ENCODE measurements at places on chromosomes 7 and 10.
A peak's percentile ranks its signal among the peaks of the same experiment; 100 is the strongest.

DNA sequence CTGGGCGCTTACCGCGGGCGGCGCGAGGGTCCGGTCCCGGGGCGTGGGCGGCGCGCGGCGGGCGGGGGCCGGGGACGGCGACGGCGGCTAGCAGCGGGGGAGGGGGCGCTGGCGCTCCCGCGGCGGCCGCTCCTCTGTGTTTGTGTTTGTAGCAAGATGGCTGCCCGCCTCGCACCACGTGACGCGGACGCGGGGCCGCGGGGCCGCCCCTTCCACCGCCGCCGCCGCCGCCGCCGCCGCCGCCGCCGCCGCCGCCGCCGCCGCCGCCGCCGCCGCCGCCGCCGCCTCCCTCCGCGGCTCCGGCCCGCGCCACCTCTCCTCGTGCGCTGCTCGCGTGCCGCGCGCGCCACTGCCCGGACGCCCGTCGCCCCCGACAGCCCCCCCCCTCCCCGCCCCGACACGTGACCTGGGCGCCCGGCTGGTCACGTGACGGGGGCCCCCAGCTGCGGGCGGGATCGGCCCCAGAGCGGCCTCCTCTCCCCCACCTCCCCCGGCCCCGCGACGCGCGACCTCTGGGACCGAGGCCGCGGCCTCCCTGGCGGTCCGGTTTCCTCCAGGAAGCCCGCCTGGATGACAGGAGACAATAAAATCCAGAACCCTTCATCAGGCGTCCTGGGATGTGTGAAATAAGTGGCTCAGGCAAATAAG is at the start of gene GIGYF1:
Gene GIGYF1 (minus strand): TSS at position 153 of the 648 bp plus-strand sequence. CDS start 6,012 bp downstream, outside the sequence.
- peak; percentile 65 for ATAC-seq

- no peak for ATAC-seq
These were observed 25.9 kb downstream of the ABRAXAS2 start for GRCh38 chr10:124827474-124827873.

- no peak for ATAC-seq
These were observed 1073.9 kb downstream of the NXPH1 start for GRCh38 chr7:9507290-9507689.

DNA sequence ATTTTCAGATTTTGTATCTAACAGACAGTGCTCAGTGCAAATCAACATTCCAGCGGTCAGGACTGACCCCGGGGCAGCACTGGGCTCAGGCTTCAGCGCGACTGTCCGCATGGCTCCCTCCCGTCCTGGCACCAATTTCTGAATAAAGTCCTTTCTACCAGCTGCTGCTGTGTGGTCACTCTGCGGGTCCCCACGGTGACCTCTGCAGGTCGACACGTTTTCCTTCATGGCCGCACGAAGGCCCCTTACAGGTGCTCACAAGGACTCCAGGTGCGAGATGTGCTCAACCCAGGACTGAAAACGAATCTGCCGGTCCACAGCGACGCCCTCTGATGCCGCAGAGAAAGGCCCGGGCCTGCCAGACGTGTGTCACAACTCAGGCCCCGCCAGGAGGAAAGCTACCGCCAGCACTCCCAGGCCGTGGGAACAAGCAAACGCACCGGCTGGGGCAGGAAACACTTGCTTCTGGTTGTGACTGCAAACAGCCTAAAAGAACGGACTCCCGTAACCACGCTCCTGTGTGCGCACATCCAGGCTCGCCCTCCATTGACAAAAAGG is 3.7 kb upstream of the UTF1 start:
- ATAC-seq = peak; percentile 37

DNA sequence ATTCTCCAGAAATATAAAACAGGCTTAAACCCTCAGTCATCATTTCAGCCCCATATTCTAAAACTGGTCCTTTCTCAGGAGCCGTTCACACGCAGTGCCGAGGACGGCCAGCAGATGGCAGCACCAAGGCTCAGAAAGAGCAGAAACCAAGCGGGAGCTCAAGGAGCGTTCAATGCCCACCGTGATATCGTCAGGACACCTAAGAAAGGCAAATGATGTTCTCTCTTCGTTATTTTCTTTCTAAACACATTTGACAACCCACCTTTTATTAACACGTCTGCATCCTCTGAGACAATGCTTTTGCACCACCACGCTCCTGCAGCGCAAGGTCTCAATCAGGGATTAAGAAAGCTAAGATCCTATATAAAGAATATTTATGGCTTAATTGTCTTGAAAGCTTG is 45.7 kb upstream of the RBM33 start:
- ATAC-seq = peak; percentile 75

- ATAC-seq = no peak
These were observed 172.7 kb downstream of the NEURL1 start for GRCh38 chr10:103666087-103666761.

- ATAC-seq = peak; percentile 80
These were observed at the start of gene ASB13 for GRCh38 chr10:5666008-5666840. ASB13 (minus strand) TSS chr10:5666595; CDS start chr10:5666551, 44 bp downstream.

DNA sequence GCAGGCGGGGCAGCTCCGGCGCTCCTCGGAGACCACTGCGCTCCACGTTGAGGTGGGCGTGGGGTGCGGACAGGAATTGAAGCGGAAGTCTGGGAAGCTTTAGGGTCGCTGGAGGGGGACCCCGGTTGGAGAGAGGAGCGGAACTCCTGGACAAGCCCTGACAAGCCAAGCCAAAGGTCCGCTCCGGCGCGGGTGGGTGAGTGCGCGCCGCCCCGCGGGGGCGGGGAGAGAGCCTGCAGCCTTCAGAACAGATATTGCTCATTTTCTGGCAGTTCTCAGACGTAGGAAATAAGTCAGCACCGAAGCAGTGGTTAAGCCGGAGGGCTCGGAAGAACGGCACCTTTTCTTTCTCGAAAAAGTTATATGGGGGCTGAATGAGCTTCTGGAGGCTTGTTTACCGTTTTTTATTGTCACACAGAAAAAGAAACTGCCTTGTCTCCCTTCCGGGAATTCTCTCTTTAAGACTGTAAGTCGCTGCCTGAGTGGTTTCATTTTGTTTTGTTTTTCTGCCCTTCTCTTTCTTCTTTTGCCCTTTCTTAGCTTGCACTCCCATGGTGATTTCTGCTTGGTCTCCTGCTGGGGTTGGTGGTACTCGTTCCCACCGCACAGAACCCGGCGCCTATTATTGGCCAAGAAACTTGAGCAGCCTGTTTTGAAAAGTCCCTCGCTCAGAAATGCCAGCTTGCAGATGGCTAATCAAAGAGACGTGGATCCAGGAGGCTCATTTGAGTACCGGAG is 732 bp downstream of the FAS start:
- peak; percentile 70 for ATAC-seq

DNA sequence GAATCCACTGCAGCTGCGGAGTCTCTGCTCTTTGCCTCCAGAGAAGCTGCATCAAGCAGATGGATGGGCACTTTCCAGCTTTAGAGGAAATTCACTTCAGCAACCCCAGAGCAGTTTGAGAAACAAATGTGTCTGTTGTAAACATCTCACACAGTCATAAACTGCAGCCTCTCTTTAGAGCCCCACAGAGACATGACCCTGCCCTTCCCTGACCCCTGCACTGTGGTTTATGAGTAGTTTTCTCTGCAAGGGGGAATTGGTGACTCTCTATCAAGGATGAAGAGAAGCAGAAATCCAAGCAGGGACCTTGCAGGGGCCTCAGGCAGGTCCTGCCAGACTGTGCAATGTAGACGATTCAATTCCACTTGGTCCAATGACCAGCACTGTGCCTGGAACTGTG is 160.2 kb downstream of the SH2D4B start:
- ATAC-seq = no peak

- no peak for ATAC-seq
These were observed 87.2 kb upstream of the ZNF32 start for GRCh38 chr10:43735907-43736306.

DNA sequence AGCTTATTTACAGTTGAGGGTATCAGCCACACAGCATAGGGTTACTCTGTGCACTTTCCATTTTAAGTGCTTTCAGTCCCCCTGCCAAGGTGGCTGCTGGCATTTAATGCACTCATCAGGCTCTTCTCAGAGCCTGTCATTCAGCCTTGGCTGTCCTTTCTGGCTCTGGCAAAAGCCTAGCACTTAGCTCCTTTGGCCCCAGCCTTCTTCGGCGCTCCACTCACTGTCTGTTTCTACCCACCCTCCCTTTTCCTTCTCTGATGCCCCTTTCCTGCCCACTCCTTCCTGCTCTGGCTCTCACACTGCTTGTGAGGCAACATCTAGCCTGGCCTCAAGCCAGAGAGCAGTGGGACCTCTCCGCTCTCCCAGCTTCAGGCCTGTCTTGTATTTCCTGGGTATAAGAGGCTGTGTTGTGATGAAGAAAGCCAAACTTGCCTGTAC is 60.2 kb downstream of the WIPF3 start:
- no peak for ATAC-seq

DNA sequence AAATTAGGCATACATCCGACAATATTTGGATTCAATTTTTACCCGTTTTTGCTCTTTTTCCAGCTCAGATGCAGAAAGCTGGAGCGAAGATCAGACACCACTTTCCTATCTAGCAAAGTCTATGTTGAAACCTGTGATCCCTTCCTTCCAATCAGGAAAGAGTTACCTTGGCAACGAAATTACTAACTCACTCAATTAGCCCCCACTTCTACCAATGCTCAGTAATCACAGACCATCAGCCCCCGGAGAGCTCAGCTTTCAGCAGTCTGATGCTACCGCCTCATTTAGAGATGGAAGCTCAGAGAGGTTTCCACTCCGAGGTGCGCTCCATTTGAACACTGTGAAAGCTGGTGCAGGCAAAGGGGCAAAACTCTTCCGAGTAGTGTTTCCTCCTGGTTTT is 6.7 kb downstream of the FRAT1 start:
- no peak for ATAC-seq

DNA sequence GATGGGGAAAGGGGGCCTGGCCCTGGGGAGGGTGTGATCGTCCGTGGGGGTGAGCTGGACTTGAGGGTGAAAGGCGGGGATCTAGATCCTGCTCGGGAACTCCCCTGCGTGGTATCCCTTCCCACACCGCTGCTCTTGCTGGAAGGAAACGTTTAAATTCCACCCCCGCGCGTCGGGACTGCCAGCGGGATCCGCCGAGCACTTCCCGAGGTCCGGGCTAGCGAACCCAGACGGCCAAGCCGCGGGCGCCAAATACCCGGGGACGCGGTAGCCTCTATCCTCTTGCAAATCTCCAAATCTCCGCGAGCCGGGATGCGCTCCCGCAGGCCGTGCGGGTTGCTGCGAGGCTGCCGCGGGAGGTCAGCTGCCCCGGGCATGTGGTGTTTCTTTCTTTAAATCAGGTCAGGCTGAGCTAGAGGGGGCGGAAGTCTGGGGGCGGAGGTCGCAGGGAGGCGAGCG is 904 bp downstream of the NPTX2 start:
- no peak for ATAC-seq

Measured in activated CD4-positive, CD25-positive, alpha-beta regulatory T cell treated with anti-CD3 and anti-CD28 coated beads, Interleukin-2, amount 50 U/mL, for 24 hours (primary cell).